ENCODE measurements at places on chromosomes 6 and 20. TPM values are rescaled to one million over a fixed set of nuclear protein-coding genes. Genes with fewer than 3 reads are reported as not detected.

GRCh38 chr6:90284236-90285041 lies 12.2 kb downstream of the BACH2 start:
- no peak for DNase-seq

The DCDC2 gene
- polyA plus RNA-seq: 122 TPM

- DNase-seq: no peak
Observed at GRCh38 chr6:109411034-109411433, 28.8 kb upstream of the CD164 start.

DNA sequence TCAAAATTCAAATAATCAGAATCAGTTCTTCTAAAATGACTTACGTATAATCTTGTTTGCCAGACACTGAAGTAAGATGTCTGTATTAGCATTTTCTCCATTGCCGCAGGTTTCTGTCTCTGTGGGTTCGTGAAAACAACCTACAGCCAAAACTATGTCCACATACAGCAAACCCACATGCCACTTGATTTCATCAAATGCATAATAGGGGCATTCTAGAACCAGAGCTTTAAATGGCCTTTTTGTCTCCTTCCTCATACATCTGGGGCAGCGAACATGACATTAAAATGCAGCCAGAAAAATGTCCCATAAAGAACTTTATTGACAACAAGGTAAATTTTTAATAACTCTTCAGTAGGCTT lies 90.2 kb upstream of the QKI start:
- no peak for DNase-seq

The CD24 gene
- 1,256 TPM for polyA plus RNA-seq

The GINS1 gene
- polyA plus RNA-seq: 20.0 TPM

- DNase-seq: no peak
Observed at GRCh38 chr6:36269834-36270705, at the start of gene PNPLA1. PNPLA1 (plus strand) TSS chr6:36270060; CDS start chr6:36270460, 400 bp downstream.

GRCh38 chr6:53647462-53648094 lies 18.0 kb downstream of the KLHL31 start:
- DNase-seq: no peak

DNA sequence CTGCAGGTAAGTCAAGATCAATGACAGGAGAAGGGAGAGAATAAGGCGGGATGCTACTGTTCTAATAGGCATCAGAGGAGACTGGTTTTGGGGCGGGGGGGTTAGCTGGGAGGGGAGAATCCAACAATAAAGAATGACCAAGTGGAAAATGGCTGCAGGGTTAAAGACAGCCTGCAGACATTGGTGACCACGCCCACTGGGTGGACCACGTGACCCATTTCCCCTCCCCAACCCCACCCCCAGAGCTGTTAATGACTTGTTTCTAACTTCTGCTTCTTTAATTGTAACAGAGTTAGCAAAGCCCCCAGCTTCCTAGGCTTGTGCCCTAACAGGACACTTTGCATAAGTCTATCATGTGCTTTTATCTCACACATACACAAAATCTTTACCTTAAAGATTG lies 344.5 kb downstream of the KIF16B start:
- DNase-seq: no peak
